ENCODE measurements at places on chromosomes 16 and 17.

DNA sequence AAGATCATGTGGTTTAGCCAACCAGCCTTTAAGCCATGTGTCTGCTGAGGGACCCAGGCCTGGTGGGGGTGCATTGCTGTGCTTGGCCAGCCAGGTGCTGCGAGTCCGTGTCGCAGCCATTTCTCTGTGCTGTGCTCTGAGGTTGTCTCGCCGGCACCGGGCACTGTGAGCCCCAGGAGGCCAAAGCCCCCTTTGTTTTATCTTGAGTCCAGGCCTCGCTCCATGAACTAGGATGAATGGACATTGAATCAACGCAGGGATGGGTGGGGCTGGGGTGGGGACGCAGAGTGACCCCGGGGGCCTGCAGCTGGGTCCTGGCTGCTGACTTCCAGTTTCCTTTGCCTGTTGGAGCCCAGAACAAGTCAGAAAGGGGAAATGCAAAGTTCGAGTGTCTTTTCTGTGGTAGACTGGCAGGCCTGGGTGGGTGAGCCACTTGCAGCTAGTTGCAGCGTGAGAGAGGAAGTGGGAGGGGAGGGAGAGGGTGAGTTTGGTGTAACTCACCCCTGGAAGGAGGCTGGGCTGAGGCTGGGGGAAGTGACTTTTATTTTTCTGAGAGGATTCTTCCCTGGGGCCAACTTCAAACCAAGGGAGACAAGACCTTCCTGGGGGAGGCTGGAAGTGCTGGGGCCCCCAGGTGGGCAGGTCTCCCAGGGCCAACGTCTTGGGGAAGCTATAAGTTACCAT lies 324.7 kb downstream of the SEC14L1 start:
- no peak for DNase-seq
- H3K4me1 ChIP-seq: peaks cover 44% of the 10 kb centered on the region
- H3K27me3 ChIP-seq: no peaks in the 10 kb centered on the region

GRCh38 chr16:50531901-50532300 lies 16.3 kb upstream of the NKD1 start:
- H3K27ac ChIP-seq: no peak overlapping the region
- no peaks in the 10 kb centered on the region for H3K36me3 ChIP-seq
- no peak overlapping the region for H3K4me3 ChIP-seq
- no peaks in the 10 kb centered on the region for H3K4me1 ChIP-seq
- DNase-seq: no peak

DNA sequence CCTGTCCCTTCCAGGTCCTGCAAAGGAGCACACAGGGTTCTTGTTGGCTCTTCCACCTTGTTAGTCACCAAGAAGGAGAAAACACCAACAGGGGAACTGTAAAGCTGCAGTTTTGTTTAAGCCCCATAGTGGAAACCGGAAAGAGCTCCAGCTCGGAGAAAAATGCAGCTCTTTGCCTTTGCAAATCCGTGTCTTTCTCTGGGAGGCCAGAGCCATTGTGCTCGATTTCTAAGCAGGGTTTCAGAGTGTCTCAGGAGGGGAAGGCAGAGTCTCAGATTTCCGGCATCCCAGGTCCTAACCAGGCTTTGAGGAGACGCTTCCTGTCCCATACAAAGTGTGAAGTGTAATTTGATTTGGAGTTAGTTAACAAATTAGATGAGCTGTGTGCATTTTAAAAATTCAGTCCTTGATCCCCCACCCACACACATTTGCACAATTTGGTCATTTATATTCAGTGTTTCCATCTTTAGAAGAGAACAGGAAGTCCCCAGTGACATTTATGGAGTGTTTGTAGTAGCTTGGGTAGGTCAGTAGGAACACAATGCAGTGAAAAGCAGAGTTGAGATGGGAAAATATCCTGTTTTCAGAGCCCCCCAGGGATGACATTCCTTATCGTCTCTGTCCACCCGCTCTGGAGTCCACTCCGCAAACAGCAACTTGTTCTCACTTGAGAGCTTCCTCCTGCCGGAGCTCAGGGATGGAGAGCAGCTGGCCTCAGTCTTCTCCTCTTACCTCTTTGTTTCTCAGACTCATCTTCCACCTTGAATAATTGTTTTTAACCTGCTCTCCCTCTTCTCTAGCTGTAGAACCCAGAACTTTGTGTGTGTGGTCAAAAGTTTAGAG lies 331.9 kb downstream of the SEC14L1 start:
- H3K27me3 ChIP-seq: no peaks in the 10 kb centered on the region
- peaks cover 7% of the 10 kb centered on the region for H3K36me3 ChIP-seq
- peaks cover 61% of the 10 kb centered on the region for H3K4me1 ChIP-seq
- no peak for DNase-seq
- peak overlapping the region; percentile 51 for H3K27ac ChIP-seq

- no peak overlapping the region for H3K4me3 ChIP-seq
- H3K27ac ChIP-seq: no peak overlapping the region
Observed at GRCh38 chr16:14111713-14112538, 40.8 kb downstream of the MRTFB start.

GRCh38 chr17:28669918-28670317 lies 7.9 kb downstream of the SUPT6H start:
- H3K4me3 ChIP-seq: no peak overlapping the region
- DNase-seq: no peak
- no peaks in the 10 kb centered on the region for H3K27me3 ChIP-seq
- H3K36me3 ChIP-seq: peaks cover 25% of the 10 kb centered on the region
- no peak overlapping the region for H3K27ac ChIP-seq

- no peak overlapping the region for H3K4me3 ChIP-seq
- no peaks in the 10 kb centered on the region for H3K27me3 ChIP-seq
- peaks cover 4% of the 10 kb centered on the region for H3K4me1 ChIP-seq
- peak overlapping the region; percentile 24 for H3K27ac ChIP-seq
- peaks cover 1% of the 10 kb centered on the region for H3K36me3 ChIP-seq
Observed at GRCh38 chr16:84176192-84177053, 10.4 kb downstream of the TAF1C start.

DNA sequence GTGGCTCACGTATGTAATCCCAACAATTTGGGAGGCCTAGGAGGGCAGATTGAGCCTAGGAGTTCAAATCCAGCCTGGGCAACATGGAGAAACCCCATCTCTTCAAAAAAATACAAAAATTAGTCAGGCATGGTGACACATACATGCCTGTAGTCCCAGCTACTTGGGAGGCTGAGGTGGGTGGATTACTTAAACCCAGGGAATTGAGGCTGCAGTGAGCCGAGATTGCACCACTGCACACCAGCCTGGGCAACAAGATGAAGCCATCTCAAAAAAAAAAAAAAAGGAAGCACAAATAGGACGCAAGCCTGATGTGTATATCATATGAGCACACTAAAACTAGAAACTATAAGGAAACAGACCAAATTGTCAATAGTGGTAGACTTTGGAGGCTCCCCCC lies 17.1 kb upstream of the FLCN start:
- H3K4me3 ChIP-seq: no peak overlapping the region
- no peak for DNase-seq
- H3K36me3 ChIP-seq: peaks cover 28% of the 10 kb centered on the region

- DNase-seq: no peak
- no peaks in the 10 kb centered on the region for H3K4me1 ChIP-seq
- H3K27ac ChIP-seq: no peak overlapping the region
- H3K4me3 ChIP-seq: no peak overlapping the region
- peaks cover 28% of the 10 kb centered on the region for H3K36me3 ChIP-seq
Observed at GRCh38 chr17:21140911-21141310, 14.1 kb downstream of the DHRS7B start.

GRCh38 chr17:40459636-40460603 lies 16.7 kb downstream of the IGFBP4 start:
- DNase-seq: no peak
- H3K27me3 ChIP-seq: peaks cover 14% of the 10 kb centered on the region
- peaks cover 4% of the 10 kb centered on the region for H3K4me1 ChIP-seq

- no peak overlapping the region for H3K27ac ChIP-seq
- H3K36me3 ChIP-seq: no peaks in the 10 kb centered on the region
- H3K4me1 ChIP-seq: no peaks in the 10 kb centered on the region
- H3K27me3 ChIP-seq: peaks cover 40% of the 10 kb centered on the region
Observed at GRCh38 chr17:76511668-76512365, 10.6 kb upstream of the RHBDF2 start.
